ENCODE measurements at places on chromosomes 6 and 20.

DNA sequence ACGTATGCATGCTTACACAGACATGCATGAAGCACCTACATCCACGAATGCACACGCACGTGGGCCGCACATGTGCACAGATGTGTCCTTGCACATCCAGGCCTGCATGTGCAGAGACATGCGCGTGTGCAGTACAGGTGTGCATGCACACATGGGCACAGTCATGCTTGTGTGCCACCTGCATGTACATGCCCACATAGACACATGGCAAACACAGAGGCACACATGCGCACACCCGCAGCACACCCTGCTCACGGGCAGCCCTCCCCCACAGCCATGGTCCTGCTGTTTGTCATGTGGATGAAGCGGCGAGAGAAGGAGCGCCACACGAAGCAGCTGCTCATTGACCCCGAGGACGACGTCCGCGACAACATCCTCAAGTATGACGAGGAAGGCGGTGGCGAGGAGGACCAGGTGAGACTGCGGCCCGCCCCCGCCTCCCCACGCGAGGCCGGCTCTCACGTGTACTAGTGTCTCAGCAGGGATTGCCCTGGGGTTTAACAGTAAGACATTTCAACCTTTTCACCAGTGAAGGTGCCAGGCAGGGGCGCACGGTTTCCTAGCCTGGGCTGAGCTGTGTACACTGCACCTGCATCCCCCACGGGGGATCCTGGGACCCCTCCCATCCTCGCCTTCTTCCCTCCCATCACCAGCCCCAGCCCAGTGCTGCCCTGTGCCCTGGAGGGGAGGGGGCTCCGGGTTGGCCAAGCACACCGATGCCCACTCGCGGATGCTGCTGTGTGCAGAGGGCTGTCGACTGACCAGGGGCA, 132.8 kb downstream of the TAF4 start:
- no peak for DNase-seq

- DNase-seq, result no peak
Observed at GRCh38 chr6:135094403-135094821, 39.8 kb upstream of the HBS1L start.

- DNase-seq, result no peak
Observed at GRCh38 chr20:19992996-19993908, 23.9 kb upstream of the NAA20 start.

DNA sequence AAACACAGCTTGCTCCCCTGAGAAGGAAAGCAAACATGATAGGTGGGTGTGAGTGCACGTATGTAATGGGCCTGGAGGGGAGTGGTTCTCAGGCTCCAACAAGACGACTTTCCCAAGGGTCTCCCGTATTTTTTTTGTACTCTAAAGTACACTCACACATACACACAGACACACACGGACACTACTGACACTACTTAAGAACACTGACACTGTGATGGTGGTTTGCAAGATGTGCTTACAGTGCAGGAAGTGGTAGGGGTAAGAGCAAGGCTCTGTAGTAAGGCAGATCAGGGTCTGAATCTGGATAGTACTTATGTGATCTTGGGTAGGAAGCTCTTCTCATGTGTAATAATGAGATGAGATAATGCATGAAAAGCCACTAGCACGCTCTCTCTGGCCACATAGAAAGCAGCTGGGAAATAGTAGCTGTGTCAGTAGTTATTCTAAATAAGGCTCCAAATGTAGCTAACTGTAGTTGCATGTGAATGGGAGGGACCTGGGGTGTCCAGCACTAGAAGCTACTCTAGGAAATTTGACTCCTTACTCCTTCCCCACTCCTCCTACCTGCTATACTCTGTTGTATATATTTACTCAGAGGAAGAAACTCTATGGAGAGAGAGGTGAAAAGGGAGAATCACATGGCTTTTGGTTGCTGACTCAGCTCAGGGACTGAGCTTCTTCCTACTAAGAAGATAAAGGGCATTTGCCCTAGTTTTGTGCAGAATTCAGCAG, 8.4 kb upstream of the ZBTB24 start:
- peak; percentile 8 for DNase-seq
